ENCODE measurements at places on chromosomes 5 and 9. TPM values are rescaled to one million over a fixed set of nuclear protein-coding genes. Genes with fewer than 3 reads are reported as not detected.

The SLCO6A1 gene
- total RNA-seq = not detected

The PRELID2 gene
- total RNA-seq = 0.38 TPM

The NR5A1 gene
- total RNA-seq = not detected

The PTPDC1 gene
- 2.1 TPM for total RNA-seq

The MEIKIN gene
- not detected for total RNA-seq

The LHX3 gene
- total RNA-seq = 0.17 TPM

The CDH10 gene
- total RNA-seq = not detected

The OBP2A gene
- not detected for total RNA-seq

The CCDC180 gene
- 10.5 TPM for total RNA-seq

The ANKRD34B gene
- not detected for total RNA-seq

The ARSK gene
- total RNA-seq = 3.1 TPM

The UBAC1 gene
- total RNA-seq = 18.5 TPM

The IFNK gene
- total RNA-seq = not detected

The LRRC70 gene
- total RNA-seq = 3.5 TPM

The ANAPC2 gene
- 166 TPM for total RNA-seq

The CDO1 gene
- total RNA-seq = not detected

The CCL21 gene
- total RNA-seq = not detected

The PARP8 gene
- total RNA-seq = 192 TPM

The SOX30 gene
- total RNA-seq = not detected

The CDKN2B gene
- total RNA-seq = not detected

The TRAF2 gene
- 11.8 TPM for total RNA-seq

The FKBP15 gene
- 8.7 TPM for total RNA-seq
